ENCODE measurements at places on chromosomes 4 and X. TPM values are rescaled to one million over a fixed set of nuclear protein-coding genes. Genes with fewer than 3 reads are reported as not detected.

SLC34A2 gene
- 17.4 TPM for total RNA-seq

MAGEE2 gene
- total RNA-seq, result 0.47 TPM

PIM2 gene
- 9.3 TPM for total RNA-seq

SPANXN3 gene
- not detected for total RNA-seq

HAND2 gene
- 0.35 TPM for total RNA-seq
